ENCODE measurements at places on chromosomes 2 and 18. TPM values are rescaled to one million over a fixed set of nuclear protein-coding genes. Genes with fewer than 3 reads are reported as not detected.

DNA sequence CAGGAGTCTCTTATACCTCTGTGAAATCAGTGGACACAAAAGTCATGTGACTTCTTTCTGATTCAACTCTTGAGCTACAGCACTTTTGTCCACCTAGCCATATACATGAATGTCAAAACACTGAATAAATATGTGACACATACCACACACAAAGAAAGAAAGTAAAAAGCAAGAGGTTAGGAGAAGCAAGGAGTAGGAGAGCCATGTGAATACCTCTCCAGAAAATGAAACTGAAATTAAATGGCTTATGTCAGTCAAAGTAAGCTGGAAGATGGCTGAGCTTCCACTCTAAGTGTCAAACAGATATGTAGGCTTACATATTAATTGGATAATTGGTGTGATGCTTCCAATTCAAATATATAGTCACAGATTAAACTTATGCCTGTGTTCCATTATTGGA is 1050.5 kb downstream of the BCL11A start:
- no peak for DNase-seq

DNA sequence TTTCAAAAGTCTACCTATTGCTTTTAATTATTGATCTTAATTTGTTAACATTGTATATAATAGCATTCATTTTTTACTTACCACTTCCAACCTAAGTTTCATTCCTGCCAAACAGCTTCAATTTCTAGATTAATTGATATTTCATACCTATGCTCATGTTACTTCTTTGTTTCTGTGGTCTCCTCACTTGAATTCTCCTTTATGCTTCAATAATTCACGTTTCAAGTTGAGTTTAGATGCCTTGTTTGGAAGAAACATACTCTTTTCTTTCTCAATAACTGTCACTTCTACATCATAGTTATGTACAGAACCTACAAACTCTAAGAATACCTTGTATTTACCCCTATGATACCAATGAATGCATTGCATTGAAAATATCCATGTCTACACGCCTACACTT is 862.2 kb upstream of the LRATD1 start:
- DNase-seq: no peak

GRCh38 chr2:150166313-150167051 is 321.0 kb downstream of the RND3 start:
- no peak for DNase-seq

GRCh38 chr2:118849226-118850167 is 2.0 kb upstream of the EN1 start:
- DNase-seq: no peak

- DNase-seq: no peak
These were observed 58.3 kb downstream of the WDR7 start for GRCh38 chr18:56709463-56709862.

Gene LYPD6B
- not detected for total RNA-seq

Gene GNLY
- total RNA-seq: 0.83 TPM

Gene PMAIP1
- total RNA-seq: not detected

Measured in heart right ventricle (tissue), 16 donors.